ENCODE measurements at places on chromosomes 2 and 18.

GRCh38 chr2:132448331-132448730 lies 31.7 kb downstream of the GPR39 start:
- DNase-seq, result no peak

DNA sequence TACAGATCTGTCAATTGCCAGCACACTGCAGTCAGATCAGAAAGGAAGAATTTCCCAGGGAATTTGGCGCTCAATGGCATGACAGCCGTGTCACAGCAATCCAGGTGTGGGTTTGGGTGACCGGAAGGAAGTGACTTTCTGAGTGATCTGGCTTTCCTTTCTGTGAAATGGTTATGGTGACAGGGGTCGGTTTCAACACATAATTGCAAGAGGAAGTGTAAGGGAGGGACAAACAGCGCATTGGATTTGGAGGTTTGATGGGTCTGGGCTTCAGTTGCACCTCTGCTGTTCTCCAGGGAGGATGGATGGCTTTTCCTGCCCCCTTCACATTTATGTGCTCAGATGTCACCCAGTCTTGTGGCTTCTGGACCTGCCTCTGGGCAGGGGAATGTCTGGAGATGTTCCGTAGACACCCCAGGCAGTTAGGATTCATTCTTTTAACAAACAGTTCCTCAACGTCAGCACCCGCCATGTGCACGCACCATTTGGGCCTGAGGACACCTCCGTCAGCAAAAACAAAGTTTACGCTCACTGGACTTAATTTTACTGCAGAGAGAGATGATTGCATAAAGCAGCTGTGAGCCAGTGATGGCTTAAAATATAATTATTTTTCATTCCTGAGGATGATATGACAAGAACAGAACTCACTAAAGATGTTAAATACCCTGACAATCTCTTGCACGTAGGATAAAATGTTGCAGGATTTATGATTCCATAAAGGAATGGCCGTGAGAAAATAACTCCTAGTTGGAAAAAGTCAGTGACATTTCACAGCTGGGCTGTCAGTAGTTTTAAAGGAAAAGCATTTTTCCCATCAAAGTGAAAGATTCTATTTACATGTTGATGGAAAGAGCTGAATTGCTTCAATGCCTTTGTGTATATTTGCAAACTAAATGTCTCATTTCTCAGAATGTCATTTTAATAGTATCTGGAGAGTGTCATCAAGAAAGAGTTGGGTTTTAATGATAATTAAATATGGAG lies 36.9 kb downstream of the MBP start:
- DNase-seq, result no peak

DNA sequence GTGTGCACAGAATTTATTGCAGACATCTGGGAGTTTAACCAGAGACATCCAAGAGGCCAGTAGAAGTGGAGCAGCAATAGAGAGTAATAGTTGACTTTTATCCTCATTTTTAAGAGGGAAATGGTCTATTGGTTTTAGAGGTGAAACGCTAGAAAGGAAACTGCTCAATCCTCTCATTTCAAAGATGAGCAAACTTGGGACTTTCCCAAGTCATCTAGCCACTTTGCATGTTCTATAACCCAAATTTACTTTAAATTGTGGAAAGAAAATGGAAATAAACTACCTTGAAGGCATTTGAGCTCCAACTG lies 601.7 kb downstream of the ARHGAP15 start:
- no peak for DNase-seq

DNA sequence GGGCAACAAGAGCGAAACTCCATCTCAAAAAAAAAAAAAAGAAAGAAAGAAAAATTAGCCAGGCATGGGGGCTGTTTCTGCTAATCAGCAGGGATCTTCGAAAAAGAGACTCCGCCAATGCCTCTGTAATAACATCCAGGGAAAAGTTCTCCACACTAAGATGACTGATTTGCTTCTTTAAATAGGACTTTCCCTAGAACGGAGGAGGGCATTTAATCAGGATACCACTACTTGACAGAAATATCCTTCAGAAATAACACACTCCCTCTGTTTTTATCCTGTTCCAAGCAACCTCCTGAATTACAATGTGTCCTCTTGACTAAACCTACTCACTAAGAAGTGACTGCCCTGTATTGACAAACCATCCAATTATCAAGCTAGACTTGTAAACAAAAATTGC lies 21.7 kb downstream of the REV1 start:
- DNase-seq, result no peak

- no peak for DNase-seq
These were observed at the start of gene SPEG for GRCh38 chr2:219434718-219435525. Gene SPEG, plus strand, starts transcription at chr2:219434843. Its CDS starts 135 bp downstream, at chr2:219434978.

GRCh38 chr2:176130147-176130956 lies 847 bp downstream of the HOXD8 start:
- no peak for DNase-seq
